Liver (tissue), 10 donors: ENCODE measurements at places on chromosomes 4 and X.
A peak's percentile ranks its signal among the peaks of the same experiment; 100 is the strongest.

DNA sequence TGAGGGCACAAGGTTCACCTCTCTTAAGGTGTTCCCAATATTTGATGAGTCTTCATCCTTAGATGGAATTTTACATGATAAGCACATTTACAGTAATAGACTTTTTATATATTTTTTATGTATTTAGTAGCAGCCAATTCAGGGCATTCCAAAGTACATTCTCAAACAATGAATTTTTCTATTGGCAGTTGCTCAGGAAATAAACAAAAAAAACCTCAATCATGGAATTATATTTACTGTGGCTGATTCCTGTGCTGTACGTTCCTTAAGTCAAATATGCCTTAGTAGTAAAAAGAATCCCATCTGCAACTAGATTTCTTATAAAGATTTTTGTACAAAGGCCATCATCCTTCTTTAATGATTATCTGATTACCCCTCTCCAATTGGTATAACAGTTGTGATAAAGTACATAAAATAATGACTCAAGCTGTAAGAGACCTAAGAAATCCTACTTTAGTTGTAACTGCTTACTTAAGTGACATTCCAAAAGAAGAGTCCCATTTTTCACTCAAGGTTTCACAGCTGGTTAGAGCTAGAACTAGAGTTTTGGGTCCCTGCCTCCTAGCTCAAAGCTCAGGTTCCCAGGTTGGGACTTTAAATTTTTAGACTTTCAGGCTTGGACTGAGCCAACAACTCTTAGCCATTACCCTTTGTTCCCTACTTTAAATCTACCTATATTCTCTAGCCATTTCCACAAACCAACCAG is 152.7 kb downstream of the FHIP1A start:
- DNase-seq, result no peak

GRCh38 chr4:89586864-89587263 is 250.1 kb downstream of the SNCA start:
- DNase-seq, result no peak

DNA sequence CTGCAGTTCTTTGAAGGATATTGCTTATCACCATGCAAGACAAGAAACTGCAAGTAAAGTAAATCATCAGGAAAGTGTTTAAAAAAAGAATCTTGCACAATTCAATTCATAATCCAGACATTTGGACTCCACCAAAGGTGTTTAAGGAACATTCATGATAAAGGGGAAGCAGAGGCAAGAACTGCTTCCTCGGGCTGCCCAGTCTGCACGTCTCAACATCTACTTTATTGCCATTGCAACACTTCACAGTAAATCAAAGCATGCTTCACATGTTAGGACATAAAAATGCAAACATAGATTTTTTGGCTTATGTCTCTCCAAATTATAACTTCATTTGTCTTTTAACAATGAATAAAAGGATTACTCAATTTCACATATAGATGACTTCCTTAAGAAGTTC is 42.5 kb downstream of the MID1 start:
- DNase-seq, result no peak

- peak; percentile 96 for DNase-seq
Measured at GRCh38 chr4:75630174-75630936, at the start of gene CDKL2. Gene CDKL2, minus strand, starts transcription at chr4:75630528. Its CDS starts 4,540 bp downstream, at chr4:75625988.
